ENCODE measurements at places on chromosomes 7 and 10.
A peak's percentile ranks its signal among the peaks of the same experiment; 100 is the strongest.

DNA sequence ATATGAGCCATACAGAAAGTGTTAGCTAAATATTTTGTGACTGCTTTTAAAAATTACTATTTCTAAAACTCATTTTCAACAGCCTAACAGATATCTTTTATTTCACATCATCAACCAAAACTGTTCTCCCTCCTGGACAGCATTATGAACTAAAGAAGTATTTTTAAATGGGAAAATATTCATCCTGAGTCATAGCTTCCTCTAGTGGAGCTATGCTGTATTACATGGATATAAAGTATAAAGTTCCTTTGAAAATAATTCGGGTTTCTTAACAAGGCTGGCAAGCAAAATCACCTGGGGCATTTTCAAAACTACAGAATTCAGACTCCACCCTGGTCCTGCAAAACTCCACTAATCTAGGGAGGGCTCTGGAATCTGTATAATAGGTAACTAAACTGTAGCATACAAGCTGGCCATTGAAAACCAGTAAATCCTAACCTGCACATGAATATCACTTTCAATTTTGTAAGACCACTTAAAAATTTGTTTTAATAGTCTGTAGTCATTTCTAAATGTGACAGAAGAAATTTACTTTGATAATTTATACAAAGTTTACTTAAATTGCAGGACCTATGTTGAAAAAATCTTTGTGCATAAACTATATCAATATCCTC is 53.5 kb downstream of the SCIN start:
- DNase-seq, result peak; percentile 10

GRCh38 chr7:98655611-98656010 is 38.5 kb downstream of the NPTX2 start:
- DNase-seq, result no peak

GRCh38 chr10:126429275-126429674 is 41.0 kb upstream of the ADAM12 start:
- no peak for DNase-seq

- DNase-seq, result no peak
Measured at GRCh38 chr7:147638566-147638965, 952.0 kb upstream of the C7orf33 start.

- no peak for DNase-seq
Measured at GRCh38 chr10:83539528-83540308, 599.6 kb upstream of the GHITM start.
